Activated CD8-positive, alpha-beta memory T cell treated with anti-CD3 and anti-CD28 coated beads for 1 hour (primary cell): ENCODE measurements at places on chromosomes 12 and 14.

GRCh38 chr14:95948558-95948981 lies 71.9 kb downstream of the TUNAR start:
- no peak for DNase-seq

GRCh38 chr12:118645219-118645618 lies 268.9 kb downstream of the SUDS3 start:
- no peak for DNase-seq

GRCh38 chr12:4346931-4347330 lies 25.9 kb downstream of the TIGAR start:
- DNase-seq, result no peak

DNA sequence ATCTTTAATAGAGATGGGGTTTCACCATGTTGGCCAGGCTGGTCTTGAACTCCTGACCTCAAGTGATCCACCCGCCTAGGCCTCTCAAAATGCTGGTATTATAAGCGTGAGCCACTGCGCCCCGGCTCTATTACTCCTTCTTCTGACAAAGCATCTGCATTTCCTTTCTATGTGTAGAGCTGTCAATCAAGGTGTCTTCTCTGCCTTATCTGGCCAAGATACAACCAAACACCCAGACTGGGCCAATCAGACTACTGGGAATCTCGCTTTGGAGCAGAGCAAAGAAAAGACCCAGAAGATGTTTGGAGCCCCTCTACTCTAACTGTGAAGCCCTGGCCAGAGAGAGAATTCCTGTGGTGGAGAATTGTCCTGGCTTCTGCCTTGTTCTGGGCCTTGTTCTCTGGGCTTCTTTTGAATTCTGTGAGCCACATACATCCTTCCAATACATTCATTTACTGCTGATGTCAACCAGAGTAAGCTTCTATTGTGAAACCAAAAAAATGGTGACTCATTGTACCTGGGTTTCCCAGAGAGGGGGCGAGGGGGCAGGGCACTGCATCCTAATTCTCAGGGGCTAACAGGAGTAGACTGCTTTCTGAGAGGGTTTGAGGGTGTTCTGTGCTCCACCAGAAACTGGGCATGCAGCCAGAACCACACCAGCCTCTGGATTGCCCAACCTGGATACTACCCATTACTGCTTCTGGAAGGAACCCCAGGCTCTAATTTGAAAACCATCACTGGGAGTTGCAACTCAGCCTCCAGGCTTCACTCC lies 18.8 kb upstream of the FLVCR2 start:
- DNase-seq, result no peak

DNA sequence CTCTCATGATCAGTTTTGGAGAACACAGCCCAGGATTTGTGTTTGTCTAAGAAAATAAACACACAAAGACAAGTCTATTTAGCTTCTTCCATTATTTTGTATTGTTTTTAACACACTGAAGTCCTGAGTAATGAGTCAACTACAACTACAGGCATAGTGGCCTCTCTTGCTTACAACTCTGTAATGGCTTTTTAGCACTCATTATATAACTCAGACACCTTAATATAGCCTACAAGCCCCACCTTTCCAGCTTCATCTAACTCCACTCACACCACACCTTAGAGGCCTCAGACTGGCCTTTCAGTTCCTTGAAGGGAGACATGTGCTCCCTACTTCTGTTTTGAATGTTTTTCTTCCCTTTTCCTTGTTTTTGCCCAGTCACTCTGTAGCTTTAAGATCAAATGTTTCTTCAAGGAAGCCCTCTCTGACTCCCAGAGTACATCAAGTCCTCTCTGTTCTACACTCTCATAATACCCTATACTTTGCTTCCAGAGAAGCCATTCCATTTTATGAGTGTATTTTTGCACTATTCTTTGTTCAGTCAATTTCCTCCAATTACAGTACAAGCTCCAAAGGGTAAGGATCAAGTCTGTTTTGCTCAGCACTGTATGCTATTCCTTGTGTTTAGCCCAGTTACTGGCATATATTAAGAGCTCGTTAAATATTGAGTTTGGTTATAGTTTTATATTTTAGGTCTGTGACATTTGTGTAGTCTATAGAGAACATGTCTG lies 233.6 kb upstream of the ARHGAP5 start:
- DNase-seq, result no peak

DNA sequence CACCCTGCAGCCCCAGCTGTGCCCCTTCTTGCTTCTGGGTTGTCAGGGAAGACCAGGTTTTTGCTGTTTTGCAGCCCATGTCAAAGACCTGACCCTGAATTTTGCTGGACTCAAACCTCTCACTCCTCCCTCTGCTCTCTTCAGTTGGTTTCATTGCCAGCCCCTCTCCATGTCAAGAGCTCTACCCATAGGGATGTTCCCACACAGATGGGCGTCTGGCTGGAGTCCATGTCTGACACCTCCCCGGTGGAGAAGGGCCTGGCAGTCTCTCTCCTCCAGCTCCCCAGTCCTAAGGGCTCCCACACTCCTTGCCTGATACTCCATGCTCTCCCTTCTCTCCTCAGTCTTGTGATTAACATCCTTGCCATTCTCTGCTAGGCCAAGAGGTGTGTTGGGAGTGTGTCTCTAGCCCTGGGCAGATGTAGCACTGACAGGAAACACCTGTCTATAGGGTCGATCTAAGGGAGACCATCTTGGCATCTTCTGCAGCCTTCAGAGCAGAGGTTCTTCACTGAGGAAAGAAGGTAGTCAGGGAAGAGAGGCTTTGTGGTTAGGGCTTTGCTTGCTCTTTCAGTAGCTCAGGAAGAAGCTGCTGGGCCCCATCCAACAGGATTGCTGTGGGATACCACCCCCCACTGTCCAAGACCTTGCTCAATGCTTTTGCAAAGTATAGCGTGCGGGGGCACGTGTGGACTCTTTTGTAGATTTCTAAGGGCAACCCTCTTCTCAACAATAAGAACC lies 4.7 kb downstream of the ASIC1 start:
- no peak for DNase-seq
